CD8-positive, alpha-beta memory T cell (primary cell): ENCODE measurements at places on chromosomes 2 and 18.

DNA sequence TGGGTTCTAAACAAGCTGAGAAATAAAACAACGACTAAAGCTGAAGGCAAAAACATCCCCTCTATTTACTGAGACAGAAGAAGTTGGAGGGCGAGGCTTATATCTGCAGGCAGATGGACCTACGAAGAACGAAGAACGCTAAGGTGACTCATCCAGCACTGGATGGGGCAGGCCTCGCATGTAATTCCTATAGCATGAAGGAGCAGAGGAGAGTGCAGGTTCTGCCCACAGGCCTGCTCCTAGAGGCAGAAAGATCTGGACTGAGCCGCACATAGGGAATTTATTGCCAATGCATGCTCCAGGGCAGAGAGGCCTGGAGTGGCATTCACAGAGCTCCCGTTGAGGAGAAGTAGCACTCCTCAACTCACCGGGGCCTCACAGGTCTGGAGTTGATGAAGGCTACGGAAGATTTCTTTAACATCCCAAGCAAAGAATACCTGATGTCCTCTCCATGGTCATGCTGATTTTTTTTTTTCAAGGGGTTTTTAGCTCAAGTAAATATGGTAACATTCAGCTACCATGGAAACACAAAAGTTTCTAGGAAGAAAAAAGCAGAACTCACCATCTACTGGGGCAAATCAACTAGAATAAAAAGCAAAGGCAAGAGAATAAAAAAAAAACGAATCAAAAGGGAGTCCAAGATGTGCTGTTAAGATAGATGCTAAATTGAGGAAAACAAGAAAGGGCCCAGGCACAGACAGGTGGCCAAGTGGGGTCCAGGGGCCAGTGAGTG lies 10.4 kb upstream of the METTL21A start:
- no peak for DNase-seq

- DNase-seq = no peak
Observed at GRCh38 chr2:26483027-26483326, 5.1 kb upstream of the OTOF start.

DNA sequence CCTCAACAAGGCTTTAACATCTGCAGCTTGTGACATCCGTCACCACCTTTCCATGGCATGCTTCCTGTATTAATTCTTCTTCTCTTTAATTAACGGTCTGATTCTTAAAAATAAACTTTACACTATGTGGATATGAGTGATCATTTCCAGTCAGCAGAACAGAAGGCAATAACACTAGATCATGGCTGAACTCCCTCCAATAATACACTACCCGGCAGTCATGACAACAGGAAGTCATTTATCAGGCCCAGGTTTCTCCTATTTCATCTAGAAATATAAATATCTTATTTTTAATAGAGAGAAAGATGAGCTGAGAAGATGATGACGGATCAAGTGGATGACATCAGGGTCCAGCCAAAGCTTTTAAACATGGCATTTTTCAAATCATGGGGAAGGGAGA lies 792.2 kb downstream of the SLC4A3 start:
- DNase-seq = no peak

DNA sequence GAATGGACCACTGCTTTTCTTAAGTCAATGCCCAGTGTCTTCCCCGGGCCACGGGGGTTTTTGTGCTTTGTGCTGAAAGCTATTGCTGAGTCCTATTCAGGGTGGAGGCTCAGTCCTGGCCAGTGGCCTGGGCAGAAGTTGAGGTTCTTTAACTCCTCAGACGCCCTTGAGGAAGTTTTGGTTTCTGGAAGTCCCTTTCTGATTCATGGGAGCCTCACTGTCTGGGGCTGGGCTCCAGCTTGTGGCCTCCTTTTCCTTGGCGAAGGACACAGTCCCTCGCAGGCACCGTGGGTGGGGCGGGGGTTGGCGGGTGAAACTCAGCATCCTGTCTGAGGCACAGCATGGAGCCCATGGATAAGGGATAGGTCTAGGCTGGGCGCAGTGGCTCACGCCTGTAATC lies 465.2 kb upstream of the HS6ST1 start:
- DNase-seq = no peak

DNA sequence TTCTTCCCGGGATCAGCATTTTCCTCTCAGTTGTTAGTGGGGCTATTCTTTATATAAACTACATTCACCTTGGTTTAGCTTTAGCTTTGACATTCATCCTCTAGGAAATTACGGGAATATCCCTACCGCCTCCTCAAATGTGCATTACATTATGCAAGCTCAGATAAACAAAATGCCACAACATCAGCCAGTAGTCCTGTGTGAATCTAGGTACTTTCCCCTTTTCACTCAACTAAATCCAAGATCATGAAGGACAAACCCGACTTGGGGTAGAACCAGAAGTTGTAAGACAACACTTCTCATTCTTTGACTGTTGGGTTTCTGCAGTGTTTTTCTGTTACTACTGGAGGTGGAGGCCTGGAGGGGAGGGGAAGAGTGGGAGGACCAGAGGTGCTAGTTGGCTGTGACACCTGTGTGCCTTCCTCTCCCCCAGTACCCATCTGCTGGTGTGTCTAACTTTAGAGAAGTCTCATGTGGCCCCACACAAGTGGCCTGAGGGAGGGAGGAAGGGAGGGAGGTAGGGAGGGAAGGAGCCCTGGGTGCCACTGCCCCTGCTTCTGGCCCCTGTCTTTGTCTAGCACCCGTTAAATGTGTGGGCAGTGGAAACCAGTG lies 84.8 kb upstream of the BCL2L11 start:
- DNase-seq = no peak

GRCh38 chr2:128324897-128325410 lies 6.3 kb upstream of the HS6ST1 start:
- DNase-seq = no peak

DNA sequence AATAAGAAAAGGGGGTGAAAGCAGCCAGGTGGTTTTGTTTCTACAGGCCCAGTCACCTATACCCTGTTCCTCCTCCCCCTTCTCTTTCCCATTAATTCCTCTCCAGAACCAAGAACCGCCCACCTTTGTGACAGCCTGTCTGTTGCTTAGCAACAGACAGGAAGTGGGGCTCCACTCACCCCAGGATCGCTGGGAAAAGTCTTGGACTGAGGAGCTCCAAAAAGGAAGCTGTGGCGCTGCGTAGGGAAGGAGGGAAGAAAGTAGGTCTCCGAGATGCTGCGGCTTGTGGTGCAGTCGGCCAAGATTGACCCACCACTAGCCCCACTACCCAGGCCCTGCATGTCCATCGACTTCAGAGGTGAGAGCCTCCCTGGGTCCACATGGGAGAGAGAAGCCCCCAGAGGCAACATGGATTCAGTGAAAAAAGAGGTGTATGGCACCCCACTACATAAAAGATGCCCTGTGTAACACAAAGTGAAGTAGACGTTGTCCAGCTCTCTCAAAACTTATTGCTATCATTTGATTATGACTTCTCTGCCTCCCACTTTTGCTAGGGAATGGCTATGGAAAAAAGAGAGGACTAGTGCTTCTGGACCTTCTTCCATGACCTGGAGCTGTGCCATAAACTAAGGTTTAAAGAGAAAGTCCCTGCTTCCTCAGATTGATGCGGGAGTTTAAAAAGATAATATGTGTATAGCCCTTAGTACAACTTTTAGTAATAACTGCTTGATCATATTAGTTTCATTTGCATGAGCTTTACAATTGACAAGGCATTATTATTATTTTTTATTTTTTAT lies at the start of gene FER1L5:
TSS of gene FER1L5 (plus strand) at position 201 of the 797 bp plus-strand sequence. CDS start at position 274, 73 bp downstream.
- DNase-seq = no peak

- DNase-seq = peak; percentile 3
Observed at GRCh38 chr2:36965751-36966369, 476 bp downstream of the STRN start.

GRCh38 chr2:158134655-158135054 lies 33.0 kb downstream of the UPP2 start:
- DNase-seq = no peak

DNA sequence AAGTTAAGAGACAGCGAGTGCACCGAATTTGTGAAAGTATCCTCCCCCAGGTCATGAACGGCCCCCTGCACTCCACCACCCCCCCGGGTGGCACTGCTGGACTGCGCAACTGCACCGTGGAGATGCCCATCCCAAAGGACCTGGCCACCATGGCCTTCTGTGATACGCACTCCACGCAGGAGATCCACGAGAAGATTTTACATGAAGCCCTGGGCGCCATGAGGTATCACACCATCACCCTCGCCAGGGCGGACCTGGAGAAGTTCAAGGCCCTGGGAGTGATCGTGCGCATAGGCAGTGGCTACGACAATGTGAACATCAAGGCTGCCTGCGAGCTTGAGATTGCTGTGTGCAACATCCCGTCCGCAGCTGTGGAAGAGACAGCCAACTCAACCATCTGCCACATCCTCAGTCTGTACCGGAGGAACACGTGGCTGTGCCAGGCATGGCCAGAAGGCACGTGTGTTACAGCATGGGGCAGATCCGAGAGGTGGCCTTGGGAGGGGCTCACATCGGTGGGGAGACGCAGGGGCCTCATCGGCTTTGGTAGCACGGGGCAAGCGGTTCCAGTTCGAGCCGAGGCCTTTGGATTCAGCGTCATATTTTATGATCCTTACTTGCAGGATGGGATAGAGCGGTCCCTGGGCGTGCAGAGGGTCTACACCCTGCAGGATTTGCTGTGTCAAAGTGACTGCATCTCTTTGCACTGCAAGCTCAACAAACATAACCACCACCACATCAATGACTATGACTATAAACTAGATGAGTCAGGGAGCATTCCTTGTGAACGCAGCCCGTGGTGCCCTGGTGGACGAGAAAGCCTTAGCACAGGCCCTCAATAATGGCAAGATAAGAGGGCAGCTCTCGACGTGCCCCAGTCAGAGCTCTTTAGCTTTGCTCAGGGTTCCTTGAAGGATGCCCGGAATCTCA lies 290.8 kb upstream of the MC4R start:
- DNase-seq = no peak

DNA sequence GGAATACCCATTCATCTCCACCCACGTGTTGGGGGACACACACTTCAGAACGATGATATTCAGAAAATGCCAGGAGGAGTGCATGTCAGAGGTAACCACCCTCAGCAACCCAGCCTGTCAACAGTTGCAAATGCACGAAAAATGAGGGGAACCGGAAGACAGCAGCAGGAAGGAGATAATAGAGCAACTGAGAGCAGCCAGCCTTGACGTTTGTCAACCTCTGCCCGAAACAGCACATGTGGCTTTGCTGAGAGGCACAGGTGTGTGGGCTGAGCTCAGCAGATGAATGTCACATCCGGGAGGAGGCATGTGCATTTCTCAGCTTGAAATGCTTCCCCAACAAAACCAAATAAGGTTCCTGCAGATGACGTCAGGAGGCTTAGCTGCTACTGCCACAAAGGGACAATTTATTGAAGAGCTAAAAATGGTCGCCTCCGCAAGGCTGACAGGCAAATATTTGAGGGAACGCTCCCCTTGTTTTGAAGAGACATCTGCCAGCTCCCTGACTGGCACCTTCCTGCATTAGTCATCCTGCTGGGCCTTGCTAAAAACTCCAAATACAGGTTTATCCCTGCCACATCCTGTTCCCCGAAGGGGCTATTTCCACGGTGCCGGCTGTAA lies 419.0 kb downstream of the NBAS start:
- peak; percentile 75 for DNase-seq

GRCh38 chr2:46498681-46499080 lies 19.3 kb downstream of the TMEM247 start:
- no peak for DNase-seq

DNA sequence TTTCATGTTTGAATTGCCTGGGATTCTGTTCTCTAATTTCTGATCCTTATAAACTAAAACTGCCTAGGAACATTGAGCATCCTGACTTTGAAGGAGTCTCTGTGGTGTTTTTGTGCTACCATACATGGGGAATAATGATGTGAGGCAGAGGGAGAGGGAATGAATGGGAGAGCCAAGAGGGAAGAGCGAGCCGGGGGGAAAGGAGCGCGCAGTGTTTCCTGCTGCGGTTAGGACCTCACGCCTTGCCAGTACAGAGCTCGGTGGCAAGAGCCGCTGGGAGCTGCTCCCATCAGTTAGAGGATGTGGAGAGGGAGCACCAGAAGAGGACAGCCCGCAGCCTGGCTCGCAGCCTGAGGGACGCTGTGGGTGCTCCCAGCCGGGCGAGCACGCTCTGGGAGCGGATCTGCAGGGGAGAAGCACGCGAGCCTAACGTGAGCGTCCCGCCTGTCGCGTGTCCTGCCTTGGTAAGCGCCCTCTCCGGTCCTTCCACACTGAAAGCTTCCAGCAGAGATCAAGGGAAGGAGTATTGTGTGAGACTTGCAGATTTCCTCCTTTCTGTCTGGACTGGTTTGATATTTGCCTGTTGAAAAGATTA lies 114.7 kb downstream of the FAM210A start:
- no peak for DNase-seq

GRCh38 chr2:20647738-20648137 lies 3.2 kb downstream of the HS1BP3 start:
- DNase-seq = no peak

DNA sequence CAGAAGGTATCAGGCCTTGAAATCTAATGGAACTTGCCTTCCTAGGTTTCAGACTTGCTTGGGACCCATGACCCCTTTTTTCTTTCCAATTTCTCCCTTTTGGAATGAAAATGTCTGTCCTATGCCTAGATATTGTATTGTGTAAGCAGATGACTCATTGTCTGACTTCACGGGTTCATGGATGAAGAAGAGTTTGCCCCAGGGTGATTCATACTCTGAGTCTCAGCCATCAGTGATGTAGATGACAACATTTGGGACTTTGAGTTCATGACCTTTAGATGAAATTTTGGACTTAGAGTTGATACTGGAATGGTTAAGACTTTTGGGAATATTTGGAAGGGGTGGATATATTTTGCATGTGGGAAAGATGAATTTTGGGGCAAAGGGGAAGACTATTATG lies 11.2 kb upstream of the SCYGR5 start:
- no peak for DNase-seq

GRCh38 chr2:240645346-240645745 lies 20.1 kb downstream of the GPR35 start:
- no peak for DNase-seq

DNA sequence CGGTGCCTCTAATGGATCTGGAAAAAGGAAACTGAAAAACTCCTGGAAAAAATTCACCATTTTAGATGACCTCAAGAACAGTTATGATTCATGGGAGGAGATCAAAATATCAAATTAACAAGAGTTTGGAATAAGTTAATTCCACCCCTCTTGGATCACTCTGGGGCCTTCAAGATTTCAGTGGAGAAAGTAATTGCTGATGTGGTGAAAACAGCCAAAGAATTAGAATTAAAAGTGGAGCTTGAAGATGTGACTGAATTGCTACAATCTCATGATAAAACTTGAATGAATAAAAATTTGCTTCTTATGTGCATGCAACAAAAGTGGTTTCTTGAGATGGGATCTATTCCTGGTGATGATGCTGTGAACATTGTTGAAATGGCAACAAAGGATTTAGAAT lies 974.4 kb upstream of the GYPC start:
- DNase-seq = no peak
